ENCODE measurements at places on chromosomes 13 and 19.

DNA sequence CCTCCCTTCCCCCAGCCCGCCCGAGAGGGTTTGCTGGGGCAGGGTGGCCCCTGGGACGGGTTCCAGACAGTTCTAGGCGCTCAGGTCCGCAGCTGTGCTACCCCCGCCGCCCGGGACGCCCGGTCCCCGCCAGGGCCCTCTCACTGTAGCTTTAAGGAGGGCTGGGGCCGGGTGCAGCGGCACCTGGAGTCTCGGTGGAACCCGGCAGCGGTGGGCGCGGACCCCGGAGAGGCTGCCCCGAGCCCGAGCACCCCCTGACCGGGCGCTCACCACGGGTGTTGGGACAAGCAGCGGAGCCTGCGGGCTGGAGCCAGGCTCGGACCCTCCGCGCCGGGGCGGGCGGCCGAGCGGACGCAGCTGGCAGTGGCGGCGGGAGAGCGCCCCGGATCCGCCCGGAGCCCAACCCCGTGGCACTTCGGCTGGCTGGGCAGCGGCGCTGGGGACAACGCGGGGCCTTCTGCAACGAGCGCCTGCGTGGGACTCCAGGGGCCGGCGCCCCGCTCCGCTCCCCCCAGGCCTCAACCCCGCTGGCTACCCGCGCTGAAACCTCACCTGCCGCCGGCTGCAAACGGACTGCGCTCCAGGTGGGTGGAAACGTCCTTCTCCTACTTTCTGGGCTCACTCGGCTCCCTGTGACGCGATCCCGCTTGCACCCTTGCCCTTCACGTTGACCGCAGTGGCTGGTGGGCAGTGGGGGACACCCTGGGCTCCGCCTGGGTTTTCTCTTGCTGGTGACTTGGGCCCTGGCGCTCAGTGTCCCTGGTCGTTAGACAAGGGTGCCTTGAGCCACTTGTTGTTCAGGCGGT is 81.1 kb downstream of the ZNF429 start:
- DNase-seq, result no peak

GRCh38 chr13:24272452-24273161 is 36.8 kb upstream of the C1QTNF9 start:
- DNase-seq, result peak; percentile 51

DNA sequence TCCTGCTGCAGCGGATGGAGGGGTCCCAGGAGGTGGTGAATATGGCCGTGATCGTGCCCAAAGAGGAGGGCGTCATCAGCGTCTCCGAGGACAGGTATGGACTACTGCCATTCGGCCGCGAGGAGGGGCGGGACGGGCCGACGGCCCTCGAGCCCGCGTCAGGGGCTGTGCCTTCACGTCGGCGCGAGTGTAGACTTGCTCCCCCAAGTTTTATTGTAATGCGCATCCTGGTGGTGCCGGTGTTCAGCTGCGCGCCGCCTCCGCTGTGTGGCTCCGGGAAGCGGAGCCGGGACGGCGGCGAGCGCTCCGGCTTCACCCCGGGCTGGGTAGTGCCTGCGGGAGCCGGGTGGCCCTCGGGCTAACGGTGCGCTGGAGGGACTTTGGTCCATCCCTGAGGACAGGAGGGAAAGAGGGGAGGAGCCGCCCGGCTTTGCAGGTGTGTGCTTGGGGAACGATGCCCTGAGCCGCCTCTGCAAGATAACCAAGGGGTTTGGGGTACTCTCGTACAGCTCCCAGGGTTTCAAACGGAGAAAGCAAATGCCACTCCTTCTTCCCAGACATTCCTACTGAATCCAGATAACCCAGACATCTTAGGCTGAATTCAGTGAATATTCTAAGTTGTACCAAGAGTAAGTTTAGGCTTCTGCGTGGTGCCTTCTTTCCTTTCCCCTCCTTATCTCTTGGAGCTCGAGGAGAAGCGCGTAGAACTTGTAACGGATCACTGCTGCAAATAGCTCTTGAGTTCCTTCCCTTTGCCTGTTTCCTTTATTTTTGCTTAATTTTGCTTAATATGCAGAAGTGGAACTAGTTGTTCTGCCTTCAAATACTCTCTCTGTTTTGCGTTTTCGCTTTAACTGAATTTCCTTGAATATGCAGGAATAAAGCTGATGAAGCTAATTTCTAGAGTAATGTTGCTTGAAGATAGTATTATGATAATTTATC is 740 bp downstream of the WDFY2 start:
- peak; percentile 62 for DNase-seq

DNA sequence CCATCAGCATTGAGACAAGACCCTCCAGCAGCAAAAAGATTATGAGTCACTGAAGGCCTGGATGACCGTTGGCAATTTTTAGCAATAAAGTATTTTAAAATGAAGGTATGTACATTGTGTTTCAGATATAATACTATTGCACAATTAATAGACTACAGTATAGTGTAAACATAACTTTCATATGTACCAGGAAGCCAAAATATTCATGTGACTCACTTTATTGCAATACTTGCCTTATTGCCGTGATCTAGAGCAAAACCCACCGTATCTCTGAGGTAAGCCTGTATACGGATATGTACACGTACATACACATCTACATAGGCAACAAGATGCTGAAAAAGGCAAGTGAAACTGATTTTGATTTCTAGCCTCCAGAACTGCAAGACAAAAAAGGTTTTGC is 103.3 kb downstream of the EDNRB start:
- no peak for DNase-seq

DNA sequence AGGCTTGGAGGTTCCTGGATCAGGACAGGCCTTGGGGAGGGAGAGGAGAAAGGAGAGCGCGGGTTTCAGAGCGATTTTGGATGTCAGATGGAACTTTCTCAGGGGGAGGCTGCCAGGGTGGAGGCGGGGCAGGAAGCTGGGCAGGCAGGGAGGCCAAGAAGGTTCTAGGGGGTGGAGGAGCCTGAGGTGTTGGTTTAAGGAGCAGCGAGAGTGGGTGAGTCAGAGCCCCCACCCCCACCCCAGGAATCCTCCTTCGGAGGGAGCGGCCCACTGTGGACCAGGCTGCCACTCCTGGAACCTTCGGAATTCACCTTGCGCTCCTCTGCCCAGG is 15.9 kb upstream of the NOP53 start:
- peak; percentile 80 for DNase-seq

GRCh38 chr19:4444765-4445741 is 12.5 kb downstream of the UBXN6 start:
- DNase-seq, result no peak

DNA sequence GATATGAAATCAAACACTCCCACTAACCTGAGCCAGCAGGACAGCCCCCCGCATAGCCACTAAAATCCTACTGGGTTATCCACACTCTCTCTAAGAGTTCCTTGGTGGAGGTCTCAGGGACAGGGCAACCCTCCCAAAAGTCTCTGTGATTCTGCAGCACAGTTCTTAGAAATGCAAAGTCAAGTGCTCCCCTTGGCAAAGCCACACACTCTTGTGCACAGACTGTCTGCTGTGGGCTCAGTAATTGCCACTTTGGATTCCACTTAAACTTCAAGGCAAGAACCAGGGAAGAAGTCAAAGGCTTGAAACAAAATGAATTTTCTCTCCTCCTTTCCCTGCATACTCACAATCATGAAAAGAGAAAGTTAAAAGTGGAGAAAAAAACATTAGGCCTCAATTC is 61.5 kb downstream of the DOCK9 start:
- no peak for DNase-seq

- DNase-seq, result peak; percentile 89
These were observed 9.4 kb downstream of the BCL3 start for GRCh38 chr19:44757735-44758505.

GRCh38 chr13:23871616-23872220 is 17.5 kb downstream of the MIPEP start:
- no peak for DNase-seq

GRCh38 chr19:36115453-36116343 is at the start of gene TBCB:
Gene TBCB, plus strand, starts transcription at chr19:36115468. Its CDS starts 93 bp downstream, at chr19:36115561.
- DNase-seq, result peak; percentile 86

DNA sequence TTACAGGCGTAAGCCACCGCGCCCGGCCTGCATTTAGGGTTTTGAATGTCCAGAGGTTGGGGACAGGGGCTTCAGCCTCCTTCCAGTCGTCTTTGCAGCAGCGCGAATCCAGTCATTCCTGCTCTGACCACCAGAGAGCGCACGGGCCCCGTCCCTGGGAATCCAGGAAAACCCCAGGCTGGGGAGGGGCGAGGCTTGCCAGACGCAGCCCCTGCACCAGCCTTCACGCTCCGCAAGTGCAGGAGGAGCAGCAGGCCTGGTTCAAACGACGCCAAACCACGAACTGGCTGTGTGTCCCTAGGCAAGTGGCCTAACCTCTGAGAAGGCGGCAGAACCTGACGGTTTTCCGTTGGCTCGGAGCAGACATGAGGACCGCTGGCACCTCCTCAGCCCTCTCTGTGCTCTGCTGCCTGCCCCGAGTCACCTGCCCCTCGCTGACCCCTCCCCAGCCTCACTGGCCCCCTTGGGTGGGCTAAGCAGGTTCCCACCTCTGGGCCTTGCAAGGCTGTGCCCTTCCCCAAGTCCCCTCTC is 2.0 kb upstream of the RNF126 start:
- peak; percentile 86 for DNase-seq

DNA sequence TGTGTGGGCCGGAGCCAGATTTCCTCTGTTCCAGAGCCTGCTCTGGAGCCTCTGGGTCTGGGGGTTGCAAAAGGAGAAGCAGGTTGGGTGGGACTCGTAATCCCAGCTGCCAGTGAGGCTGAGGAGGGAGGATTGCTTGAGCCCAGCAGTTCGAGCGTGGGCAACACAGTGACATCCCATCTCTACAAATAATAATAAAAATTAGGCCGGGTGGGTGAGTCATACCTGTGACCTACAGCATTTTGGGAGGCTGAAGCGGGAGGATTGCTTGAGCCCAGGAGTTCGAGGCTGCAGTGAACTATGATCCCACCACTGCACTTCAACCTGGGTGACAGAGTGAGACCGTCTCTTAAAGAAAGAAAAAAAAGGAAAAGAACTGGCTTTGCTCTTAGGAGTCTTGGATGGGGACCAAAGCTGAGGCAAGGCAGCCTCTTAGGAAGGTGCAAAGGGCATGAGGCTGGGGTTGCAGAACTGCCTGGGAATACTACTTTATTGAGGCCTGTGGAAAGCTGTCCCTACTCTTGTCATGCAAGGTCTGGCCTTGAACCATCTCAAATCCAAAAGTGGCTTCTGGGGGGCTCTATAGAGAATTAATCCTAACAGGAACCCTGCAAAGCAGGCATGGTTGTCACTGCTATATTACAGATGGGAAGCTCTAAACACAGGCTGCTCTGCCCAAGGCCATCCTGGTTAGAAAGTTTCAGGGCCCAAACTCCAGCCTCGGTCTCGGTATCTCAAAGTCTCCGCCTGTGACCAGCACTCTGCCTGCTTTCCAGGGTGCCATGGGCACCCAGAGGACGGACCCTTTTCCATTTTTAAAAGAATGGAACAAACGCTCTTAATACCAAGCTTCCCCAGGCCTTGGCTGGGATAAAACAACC is 880 bp upstream of the C19orf12 start:
- no peak for DNase-seq

- no peak for DNase-seq
These were observed 2.6 kb downstream of the VMAC start for GRCh38 chr19:5907241-5907640.

DNA sequence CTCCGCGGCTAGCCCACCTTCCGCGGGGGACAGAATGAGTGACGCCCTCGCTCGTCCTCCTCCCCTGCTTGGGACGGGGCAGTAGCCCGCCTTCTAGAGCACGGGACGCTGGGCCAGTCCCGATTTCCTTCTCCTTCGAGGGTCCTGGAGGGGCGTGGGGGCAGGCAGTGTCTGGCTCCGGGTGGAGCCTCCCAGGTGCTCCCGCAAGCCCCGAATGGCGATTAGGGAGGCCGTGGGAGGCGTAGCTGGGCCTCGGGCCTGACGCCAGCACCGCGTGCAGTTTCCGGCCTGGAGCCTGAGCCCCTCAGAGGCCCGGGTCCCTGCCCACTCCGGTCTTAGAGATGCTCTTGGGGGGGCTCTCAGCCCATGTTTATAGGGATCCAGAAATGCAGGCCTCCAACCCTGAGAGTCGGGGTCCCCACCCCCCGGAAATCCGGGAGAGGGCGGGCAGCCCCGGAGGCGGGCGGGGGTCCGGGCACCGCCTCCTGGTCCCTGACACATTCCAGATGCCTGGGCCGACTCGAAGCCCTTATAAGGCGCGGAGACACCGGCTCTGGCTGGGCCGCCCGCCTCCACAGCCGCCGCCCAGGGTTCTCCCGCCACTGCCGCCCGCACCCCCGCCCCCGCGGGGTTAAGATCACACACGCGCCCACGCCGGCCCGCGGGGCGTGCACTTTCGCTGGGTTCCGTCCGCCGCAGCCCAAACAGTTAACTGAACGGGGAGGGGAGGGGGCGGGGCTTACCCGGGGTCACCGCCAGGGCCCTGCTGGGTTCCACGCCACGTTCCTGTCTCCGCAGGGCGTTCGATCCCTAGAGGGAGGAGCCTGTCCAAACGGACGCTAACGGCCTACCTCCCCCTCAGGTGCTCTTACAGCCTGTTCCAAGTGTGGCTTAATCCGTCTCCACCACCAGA is 1.5 kb downstream of the MYADM start:
- peak; percentile 95 for DNase-seq

DNA sequence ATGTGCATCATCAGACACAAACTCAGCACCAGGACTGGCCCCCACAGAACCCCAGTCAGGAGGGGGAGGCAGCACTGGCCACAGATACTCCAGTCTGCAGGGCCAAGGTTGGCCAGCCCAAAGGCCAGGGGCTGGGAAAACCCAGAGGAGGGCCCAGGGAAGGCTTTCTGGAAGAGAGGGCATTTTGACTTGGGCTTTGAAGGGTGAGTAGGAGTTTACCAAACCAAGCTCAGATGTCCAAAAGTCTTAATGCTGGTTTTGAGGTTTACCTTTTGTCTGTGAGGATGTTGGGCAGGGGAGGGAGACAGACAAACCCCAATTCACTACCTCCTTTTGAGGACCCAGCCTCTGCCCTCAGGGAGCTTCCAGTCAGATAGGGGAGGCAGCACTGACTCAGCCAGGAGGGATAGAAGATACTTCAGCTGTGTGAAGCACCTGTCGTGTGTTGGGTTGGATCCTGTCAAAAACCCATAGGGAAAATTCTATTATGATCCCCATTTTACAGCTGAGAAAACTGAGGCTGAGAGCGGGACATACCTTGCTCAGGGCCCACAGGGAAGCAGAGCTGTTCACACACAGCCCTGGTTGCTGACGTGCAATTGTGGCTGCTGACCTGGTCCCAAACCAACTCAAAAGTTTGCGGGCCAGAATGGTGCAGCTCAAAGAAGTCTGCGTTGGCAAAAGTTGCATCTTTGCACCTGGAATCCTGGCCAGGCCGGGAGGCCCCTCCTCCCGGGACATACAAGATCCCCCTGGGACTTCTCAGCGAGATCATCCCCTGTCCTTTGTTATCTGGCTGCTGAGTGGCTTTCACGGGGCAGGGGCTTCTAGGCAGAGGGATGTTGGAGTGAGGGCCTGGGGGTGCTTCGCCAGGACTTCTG is 13.1 kb downstream of the CILP2 start:
- DNase-seq, result no peak

GRCh38 chr19:1474011-1474764 is 4.8 kb downstream of the C19orf25 start:
- no peak for DNase-seq

DNA sequence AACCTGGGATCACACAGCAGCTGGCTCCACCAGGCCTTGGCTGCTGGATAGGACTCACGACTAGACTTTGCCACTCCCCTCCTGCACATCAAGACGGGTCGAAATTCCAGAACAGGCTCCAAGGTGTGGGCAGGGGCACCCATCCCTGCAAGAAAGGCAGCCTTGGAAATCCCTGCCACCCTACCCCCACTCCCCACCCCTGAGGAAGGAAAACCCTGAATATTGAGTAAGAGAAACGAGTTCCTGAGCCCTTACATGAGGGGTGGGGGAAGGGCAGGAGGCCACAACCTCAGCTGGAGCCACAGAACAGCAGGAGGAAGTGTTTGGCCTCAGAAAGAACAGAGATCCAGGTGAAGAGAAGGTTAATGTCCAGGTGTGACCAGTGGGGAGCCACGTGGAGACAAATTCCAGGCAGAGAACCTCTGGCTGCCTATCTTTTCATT is 20.1 kb downstream of the DEDD2 start:
- DNase-seq, result no peak

- DNase-seq, result no peak
These were observed 123.1 kb downstream of the SPRY2 start for GRCh38 chr13:80217614-80218456.
